ENCODE measurements at places on chromosomes 7 and 10.

DNA sequence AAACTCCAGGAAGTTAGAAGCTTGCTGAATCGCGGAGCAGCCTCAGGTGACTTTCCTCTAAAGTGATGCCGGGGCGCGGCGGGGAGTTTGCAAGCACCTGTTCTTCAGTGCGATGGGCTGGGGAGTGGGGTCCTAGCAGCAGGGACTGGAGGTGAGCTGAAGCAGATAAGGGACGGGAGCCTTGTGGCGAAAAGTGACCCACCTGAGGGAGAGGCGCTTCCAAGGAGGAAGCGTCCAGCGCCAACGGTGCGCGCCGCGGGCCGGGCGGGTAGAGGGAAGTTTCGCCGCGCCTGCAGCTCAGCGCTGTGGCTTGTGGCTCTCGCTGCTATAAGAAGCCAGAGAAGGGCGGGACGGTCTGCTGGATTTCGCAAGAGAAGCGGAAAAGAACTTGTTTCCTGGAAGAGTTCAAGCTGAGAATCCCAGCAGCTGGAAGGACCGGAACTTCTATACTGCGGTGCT is at the start of gene STEAP4:
STEAP4 (minus strand) TSS at position 305 of the 459 bp plus-strand sequence. CDS start 22,625 bp downstream, outside the sequence.
- DNase-seq, result peak; percentile 90

- no peak for DNase-seq
Observed at GRCh38 chr7:146875237-146875785, 758.7 kb downstream of the CNTNAP2 start.

- DNase-seq, result no peak
Observed at GRCh38 chr7:30029696-30030095, 1.5 kb downstream of the PLEKHA8 start.

- no peak for DNase-seq
Observed at GRCh38 chr10:36109399-36110023, 467.4 kb upstream of the FZD8 start.

DNA sequence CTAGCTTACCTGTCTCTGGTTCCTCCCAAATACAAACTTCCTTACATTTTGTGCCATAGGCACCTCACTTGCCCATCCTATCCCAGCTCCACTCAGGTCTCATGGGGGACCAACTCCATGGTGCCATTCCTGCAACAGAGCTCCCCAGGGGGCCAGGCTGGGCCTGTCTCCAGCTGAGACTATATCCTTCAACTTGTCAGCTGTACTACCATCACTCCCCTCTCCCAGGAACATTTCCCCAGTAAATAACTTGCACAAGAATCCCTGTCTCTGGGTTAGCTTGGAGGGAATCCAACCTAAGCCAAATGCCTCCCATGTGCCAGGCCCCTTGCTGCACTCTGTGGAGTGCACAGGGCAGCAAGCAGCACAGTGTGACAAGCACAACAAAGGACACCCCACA is 33.2 kb downstream of the FRMPD2 start:
- no peak for DNase-seq

DNA sequence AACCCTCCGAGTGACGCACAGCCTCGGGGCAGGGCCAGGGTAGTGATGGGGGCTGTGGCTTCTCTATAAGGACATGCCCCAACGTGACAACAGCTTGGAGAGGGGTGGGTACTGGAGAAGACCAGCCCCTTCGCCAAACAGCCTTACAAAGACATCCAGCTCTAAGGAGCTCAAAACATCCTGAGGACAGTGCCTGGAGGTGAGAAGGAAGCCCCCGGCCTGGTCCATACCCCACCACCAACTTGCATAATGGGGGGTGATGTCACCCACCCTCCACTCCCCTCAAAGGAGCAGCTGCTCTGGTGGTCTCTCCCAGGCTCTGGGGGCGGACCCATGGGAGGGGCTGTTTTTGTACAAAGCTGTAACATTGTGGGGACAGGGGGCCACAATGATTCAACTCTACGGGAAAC is 15.1 kb downstream of the PRSS2 start:
- no peak for DNase-seq

DNA sequence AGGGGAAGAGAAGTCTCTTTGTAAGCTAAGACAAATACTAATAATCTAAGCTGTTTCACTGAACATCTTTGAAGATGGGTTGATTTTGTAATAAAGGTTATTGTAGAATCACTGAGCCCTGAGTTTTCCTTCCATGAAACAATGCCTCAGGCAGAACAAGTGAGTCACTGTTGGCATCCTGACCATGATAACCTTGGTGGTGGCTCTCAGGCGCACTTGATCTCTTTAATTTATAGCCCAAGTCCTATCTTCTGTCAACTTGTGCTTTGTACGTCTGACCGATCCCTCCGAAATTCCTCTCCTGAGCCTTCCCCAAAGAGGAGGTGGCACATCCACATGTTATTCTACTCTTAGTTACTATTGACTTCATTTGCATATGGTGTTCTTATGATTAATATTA is 812.9 kb downstream of the REEP3 start:
- DNase-seq, result no peak

DNA sequence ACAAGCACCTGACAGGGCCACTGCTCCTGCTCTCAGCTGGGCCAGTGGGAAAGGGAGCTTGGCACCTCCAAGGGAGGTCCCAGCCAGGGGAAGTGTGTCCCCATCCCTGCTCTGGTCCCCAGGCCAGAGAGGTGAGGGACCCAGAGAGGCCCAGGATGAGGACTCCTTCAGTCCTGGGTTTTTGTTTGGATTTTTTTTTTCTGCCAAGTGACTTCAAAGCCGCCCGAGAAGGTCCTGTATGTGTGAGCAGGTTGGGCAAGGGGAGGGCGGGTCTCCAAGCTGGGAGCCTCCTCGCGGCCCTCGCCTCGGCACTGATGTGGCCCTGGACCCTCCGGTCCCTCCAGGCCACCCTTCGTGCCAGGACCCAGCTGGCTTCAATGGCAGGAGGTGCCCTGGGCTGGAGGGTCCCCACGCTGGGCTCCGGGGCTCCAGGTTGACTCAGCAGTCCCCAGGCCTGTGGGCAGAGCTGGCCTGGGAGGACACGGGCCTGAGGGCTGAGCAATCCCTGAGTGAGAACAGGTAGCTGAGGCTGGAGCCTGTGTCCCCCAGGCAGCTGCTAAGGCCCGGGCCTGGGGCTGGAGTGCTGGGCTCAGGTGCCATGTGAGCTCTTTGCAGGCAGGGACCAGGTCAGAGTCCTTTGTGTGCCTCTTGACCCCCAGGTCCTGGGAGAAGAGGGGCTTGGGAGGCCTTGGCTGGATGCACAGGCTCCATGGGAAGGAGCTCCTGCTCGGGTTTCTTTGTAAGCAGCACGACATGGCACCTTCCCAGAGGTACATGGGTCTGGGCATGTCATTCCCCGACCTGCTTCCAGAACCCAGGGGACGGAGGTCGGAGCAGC is 140.6 kb downstream of the FAM53B start:
- DNase-seq, result no peak

DNA sequence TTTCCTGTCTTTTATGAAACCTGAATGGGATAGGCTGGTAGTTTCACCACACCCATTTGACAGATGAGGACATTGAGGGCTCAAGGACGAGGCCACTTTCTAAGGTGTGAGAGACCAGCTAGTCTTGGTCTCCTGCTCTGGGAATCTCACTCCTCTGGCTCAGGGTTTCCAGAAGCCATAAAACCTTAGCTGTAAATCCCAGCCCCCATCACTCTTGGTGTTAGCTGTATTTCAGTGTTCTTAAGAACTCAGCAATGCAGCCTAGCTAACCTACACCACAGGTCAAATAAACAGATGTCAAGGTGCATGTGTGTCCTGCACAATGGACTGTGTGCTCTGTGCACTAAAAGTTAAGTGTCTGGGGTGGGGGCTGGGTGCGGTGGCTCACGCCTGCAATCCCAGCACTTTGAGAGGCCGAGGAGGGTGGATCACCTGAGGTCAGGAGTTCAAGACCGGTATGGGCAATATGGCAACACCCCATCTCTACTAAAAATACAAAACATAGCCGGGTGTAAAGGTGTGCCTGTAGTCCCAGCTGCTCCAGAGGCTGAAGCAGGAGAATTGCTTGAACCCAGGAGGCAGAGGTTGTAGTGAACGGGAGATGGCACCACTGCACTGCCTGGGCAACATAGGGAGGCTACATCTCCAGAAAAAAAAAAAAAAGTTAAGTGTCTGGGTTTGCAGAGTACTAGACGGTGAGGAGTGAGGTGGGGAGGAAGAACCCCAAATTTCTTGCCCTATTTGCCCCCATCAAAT is 567 bp upstream of the EPO start:
- no peak for DNase-seq

- DNase-seq, result no peak
Observed at GRCh38 chr7:8435590-8436545, 2.5 kb downstream of the NXPH1 start.

GRCh38 chr7:123797673-123798531 is 47.1 kb upstream of the HYAL4 start:
- peak; percentile 19 for DNase-seq

- DNase-seq, result no peak
Observed at GRCh38 chr7:137741443-137741842, 105.3 kb downstream of the DGKI start.

DNA sequence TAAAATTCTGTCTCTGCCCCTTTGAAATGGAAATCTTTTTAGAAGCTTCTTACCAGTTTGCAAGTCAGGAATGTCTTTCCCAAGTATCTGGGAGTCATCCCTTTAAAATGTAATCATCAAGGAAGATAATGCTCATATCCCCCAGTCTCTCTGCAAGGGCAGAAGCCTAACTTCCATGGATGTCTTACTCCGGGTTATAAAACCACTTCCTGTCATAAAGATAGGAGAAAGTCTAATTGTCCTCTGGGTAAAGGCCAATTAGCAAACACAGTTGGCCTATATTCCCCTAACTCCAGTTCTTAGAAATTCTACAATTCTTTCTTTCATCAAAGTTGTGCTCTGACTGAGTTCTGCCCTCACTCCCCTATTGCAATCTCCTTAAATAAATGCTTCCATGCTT is 1631.5 kb upstream of the LRRTM3 start:
- no peak for DNase-seq

GRCh38 chr7:84924353-84924752 is 262.5 kb downstream of the SEMA3D start:
- DNase-seq, result no peak

DNA sequence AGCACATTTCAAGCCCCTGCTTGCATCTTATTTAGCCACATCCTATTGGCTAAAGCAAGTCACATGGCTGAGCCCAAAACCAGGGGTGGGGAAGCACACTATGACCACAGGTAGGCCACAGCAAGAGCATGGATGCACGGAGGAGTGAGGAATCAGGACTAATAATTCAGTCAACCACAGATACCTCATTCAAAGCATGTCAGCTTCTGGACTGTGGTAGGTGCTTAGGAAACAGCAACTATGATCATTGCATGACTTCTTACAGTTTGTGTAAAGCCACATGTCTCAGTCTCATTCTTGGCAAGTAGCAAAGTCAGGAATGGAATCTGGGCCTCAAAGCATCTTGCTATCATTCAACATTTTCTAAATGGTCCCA is 79.0 kb upstream of the EMX2 start:
- no peak for DNase-seq

GRCh38 chr7:30932562-30932961 is 20.9 kb downstream of the AQP1 start:
- no peak for DNase-seq

DNA sequence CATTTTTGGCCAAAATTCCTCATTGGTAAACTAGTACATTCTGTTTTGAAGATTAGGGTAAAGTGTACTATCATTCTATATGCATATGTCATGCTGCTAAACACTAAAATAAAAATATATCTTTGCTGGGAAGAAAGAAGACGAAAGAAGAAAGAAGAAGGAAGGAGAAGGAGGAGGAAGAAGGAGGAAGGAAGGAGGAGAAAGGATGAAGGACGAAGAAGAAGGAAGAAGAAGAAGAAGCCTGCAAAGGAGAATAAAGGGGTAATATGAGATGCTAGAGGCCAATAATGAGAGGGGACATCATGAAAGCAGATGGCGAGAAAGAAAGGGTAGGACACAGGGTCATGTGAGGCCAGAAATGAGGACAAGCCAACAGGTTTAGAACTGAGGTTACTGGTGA is 8.0 kb downstream of the SLC25A13 start:
- no peak for DNase-seq

DNA sequence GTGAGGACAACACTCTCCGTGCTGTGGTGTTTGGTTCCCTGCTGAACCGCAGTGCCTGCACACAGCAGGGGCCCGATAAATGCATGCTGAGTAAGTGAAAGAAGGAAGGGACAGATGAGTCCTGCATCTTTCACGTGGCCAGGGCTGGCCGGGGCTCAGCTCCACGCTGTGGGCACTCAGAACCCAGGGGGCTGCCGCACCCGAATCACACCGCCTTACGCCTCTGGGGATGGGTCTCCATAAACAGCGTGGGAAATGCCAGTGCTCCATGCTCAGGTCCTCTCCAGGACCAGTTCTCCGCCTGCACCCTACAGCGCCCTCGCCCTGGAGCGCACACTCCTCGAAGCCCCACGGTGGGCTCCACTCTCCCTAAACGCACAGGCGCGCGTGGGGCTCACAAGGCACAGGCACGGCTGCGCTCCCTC is 38.1 kb downstream of the RASGEF1A start:
- DNase-seq, result no peak

GRCh38 chr10:86663576-86664339 is 4.6 kb upstream of the LDB3 start:
- no peak for DNase-seq

GRCh38 chr10:132136689-132137088 is 50.1 kb upstream of the DPYSL4 start:
- DNase-seq, result no peak

- DNase-seq, result no peak
Observed at GRCh38 chr10:64306729-64307327, 785.6 kb downstream of the REEP3 start.

DNA sequence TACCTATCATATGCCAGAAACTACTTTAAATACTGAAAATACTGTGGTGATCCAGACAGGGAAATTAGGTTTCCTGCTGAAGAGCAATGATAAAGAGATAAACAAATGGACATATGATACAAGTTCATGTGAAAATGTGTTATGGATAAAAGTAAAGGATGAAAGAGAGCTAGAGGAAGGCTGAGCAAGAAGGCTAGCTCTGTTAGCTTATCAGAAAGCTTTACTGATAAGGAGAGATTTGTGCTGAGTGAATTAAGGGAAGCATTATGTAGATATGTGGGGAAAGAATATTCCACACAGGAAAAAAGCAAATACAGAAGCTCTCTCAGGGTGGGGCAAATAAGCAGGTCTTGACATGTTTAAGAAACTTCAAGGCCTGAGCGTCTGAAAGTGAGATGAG is 308.4 kb downstream of the HDAC9 start:
- DNase-seq, result no peak

GRCh38 chr10:18157881-18158280 is 17.7 kb downstream of the CACNB2 start:
- DNase-seq, result peak; percentile 54

GRCh38 chr7:116334555-116334954 is 124.2 kb downstream of the TES start:
- DNase-seq, result no peak

DNA sequence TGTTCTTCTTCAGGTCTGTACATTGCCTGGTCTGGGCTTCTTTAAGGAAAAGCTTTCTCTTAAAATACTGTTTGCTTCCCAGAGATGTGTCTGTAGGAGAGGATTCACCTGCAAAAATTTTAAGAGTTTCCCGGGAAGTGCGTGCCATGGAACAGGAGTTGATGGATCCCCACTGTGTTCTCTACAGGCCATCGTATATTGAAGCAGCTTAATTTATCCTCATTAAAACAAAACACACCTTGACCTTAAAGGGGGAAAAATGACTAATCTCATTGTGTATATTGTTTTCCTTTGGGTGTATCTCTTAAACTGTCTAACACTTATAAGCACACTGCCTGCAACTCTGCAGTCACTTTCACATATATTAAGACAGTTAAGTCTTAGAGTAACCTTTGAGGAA is 111.4 kb downstream of the ST7 start:
- DNase-seq, result no peak

GRCh38 chr7:27151341-27151930 is 947 bp downstream of the HOXA3 start:
- DNase-seq, result no peak

- no peak for DNase-seq
Observed at GRCh38 chr10:76961841-76962240, 675.8 kb downstream of the KCNMA1 start.

Measured in muscle of back (tissue), 13 donors.